ENCODE measurements at places on chromosomes 3 and 15. TPM values are rescaled to one million over a fixed set of nuclear protein-coding genes. Genes with fewer than 3 reads are reported as not detected.

- DNase-seq, result no peak
Observed at GRCh38 chr3:8423307-8423706, 78.3 kb upstream of the LMCD1 start.

DNA sequence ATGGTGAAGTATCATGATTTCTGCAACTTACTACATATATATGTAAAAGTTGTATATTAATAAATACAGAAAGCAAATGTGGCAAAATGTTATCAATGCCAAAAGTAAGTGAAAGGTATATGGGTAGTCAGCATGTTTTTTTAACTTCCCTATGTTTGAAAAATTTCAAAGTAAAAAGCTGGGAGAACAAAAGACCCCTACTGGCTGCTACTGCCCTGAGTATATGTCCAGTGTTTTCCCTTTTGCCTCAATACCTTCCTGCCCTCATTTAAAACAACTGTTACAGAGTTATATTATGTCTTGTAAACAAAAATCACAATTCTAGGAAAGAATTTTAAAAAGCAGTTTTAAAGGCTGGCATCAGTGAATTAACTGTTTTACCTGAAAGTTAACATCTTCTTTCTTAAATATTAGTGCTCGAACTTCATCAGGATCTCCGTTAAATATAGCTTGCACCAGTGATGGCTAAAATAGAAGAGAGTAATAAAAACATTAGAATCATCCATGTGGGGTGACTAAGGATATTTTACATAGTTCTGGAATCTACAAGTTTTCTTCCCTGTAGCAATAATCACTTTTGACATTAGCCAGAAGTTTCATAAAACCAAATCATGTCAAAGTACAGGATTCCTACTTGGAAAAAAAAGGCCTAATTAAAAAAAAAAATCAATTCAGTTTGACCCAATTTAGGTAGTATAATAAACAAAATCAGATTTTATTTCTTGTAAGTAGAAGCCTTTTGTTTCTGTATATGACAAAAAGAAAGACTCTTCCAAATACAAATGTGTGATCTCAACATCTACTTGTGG, 2.7 kb downstream of the ANKRD28 start:
- no peak for DNase-seq

DNA sequence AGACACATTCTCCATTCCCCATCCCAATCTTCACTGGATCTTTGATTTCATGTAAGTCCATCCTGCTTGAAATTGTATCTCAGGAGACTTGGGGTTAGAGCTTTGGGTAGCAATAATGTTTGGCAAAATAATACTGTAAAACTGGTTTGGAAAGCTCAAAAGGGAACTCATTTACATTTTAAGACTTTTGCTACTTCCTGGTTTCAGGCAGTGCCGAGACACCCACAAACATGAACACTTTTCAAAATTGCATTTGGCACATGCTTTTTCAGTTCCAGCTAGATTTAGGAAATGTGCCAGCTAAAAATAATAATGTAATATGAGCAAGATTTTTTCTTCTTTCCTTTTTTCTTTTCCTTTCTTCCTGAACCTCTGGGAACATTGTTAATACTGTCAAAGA, 145.7 kb upstream of the CBLB start:
- DNase-seq, result no peak

- no peak for DNase-seq
Observed at GRCh38 chr15:38192496-38192895, 60.1 kb upstream of the SPRED1 start.

- no peak for DNase-seq
Observed at GRCh38 chr3:106228271-106228670, 359.5 kb upstream of the CBLB start.

- no peak for DNase-seq
Observed at GRCh38 chr3:131620977-131621376, 118.2 kb upstream of the MRPL3 start.

DNA sequence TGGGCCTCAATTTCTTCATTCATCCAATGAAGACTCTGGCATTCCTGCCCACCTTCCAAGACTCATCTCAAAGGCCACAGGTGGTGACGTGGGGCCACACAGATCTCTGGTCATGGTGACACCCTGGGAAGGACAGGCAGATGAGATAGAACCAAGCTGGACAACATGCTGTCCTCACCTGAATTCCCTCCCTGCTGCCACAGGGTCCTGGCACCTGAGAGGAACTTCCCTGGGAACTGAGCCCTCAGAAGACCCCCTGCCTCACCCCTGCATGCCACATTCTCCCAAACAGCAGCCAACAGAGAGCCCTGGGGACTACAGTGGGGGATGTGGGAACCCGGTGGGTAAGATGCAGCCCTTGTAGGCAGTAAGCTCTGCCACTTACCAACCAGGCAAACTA, 10.7 kb downstream of the KLF15 start:
- no peak for DNase-seq

DNA sequence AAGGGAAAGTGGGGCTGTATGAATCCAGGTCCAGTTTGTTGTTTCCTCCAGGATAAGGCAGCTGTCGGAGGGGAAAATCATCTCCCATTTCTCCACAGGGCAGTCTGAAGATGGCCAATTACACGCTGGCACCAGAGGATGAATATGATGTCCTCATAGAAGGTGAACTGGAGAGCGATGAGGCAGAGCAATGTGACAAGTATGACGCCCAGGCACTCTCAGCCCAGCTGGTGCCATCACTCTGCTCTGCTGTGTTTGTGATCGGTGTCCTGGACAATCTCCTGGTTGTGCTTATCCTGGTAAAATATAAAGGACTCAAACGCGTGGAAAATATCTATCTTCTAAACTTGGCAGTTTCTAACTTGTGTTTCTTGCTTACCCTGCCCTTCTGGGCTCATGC, 911 bp downstream of the CCRL2 start:
- no peak for DNase-seq

GRCh38 chr15:55630858-55631257, 42.7 kb upstream of the PYGO1 start:
- no peak for DNase-seq

- no peak for DNase-seq
Observed at GRCh38 chr15:66294157-66294931, 976 bp downstream of the DIS3L start.

DNA sequence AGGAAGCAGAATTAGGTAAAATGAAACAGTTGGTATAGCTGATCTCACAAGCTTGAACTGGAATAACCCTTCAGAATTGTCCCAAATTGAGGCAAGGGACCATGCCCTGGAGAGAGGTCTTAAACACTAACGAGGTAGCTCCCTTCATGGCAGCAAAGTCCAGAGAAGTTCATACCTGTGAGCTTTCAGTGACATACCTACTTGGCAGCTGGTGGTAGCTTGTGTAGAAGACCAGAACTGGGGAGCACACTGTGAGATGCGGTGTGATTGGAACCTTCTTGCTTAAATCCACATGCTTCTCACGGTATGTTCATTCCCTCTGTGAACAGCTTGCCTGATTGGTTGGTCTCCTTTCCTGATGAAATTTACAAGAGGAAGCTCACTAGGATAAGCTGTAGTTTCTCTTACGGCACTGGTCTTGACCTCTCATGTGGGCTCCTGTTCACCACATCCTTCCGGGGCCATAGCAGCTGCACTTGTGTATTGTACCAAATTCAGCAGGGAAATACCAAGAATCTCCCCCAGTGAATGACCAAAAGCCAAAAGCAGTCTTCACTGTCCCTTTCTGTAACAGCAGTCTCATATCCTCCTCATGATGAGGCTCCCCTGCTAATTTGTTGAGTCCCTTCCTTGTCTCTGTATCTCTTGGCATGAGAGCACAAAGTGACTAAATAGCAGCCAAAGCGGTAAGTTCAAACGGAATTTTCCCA, 483.7 kb upstream of the FRG2C start:
- DNase-seq, result no peak

DNA sequence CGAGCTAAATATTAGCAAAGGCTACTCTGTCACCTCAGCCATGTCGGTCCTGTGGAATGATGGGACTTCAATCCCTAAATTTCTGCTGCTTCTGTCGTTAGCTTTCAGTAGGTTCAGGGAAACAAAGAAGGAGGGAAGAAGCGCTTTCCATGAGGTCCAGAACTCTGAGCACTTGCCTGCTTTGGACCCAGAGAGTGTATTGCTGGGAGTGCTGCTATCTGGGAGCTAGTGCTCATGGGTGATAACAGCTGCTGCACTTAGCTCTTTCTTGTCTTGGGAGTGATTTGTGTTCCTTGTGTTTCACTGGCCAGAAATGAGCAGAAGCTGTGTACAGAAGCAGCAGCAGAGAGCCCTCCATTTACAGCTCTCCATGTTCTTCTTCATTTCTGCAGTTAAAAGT, 369.8 kb downstream of the DIPK2A start:
- DNase-seq, result no peak

- DNase-seq, result no peak
Observed at GRCh38 chr3:49076646-49077045, 17.2 kb downstream of the QRICH1 start.

- DNase-seq, result no peak
Observed at GRCh38 chr15:60720493-60721256, 241.7 kb upstream of the ICE2 start.

GRCh38 chr15:71709808-71710418, 100.4 kb upstream of the NR2E3 start:
- DNase-seq, result no peak

DNA sequence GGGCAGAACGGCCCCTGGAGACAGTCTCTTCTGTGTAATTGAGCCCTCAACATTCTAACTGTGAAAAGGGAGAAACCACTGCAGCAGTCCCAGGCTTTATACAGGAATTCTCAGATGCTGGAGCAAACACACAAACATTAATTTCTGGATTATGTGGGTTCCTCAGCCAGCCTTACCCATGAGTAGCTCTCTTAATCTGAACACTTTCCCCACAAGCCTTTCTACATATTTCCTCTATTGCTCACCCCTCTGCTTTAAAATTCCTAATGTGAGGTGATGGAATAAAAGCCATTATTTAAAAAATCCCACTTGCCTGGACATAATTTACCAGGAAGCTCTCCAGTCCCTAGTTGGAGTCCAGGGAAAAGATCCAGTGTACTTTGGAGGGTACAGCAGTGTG, 139.0 kb downstream of the CTNNB1 start:
- no peak for DNase-seq

DNA sequence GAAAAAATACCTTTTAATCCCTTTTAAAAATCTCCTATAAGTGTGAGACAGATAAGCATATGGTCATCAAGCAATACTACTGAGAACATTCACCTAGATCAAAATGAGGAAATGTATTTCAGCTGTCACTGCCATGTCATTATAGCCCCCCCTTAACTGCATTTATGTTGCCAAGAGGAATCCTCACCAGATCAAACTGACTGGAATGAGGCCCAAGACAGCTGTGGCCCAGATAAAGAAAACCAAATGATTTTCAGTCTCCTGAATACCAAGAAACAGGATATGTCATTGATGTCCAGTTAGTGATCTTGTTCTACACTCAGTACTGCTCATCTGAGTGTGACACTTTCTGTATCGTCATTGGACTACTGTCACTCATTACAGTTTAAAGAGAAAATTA, 35.1 kb upstream of the CPB1 start:
- no peak for DNase-seq

- no peak for DNase-seq
Observed at GRCh38 chr15:26378304-26378703, 394.6 kb downstream of the GABRB3 start.

GRCh38 chr3:195250473-195251251, 20.3 kb downstream of the XXYLT1 start:
- DNase-seq, result peak; percentile 75

GRCh38 chr15:38624244-38625205, 59.9 kb upstream of the RASGRP1 start:
- DNase-seq, result no peak

Gene CELF6
- total RNA-seq, result 1.3 TPM

Gene BDH1
- total RNA-seq, result 56.3 TPM

Gene PLSCR2
- not detected for total RNA-seq

Gene GOLGA6L7
- total RNA-seq, result not detected

Gene KBTBD12
- total RNA-seq, result 0.22 TPM

Gene STXBP5L
- total RNA-seq, result not detected

Gene ADGRG7
- total RNA-seq, result not detected

Gene PPP1R14D
- not detected for total RNA-seq

Gene GOLGA6L4
- total RNA-seq, result 1.7 TPM

Gene CSPG4
- total RNA-seq, result 9.1 TPM
